ENCODE measurements at places on chromosomes 12 and 14. TPM values are rescaled to one million over a fixed set of nuclear protein-coding genes. Genes with fewer than 3 reads are reported as not detected.

Gene DPPA3
- polyA plus RNA-seq = not detected

Gene CIDEB
- polyA plus RNA-seq = 28.4 TPM

Gene ACSM4
- polyA plus RNA-seq = 0.07 TPM

Gene DHRS2
- polyA plus RNA-seq = 84.3 TPM

Gene WNT1
- not detected for polyA plus RNA-seq

Gene NAP1L1
- polyA plus RNA-seq = 860 TPM

Gene PTHLH
- polyA plus RNA-seq = 1.1 TPM

Gene DEPDC4
- polyA plus RNA-seq = 6.4 TPM

Gene MMP14
- 142 TPM for polyA plus RNA-seq

Gene CLBA1
- polyA plus RNA-seq = 30.3 TPM

Gene NUDT14
- polyA plus RNA-seq = 43.0 TPM

Gene SLCO1B3
- polyA plus RNA-seq = not detected

Gene CCDC175
- polyA plus RNA-seq = 0.91 TPM

Gene TTC6
- 0.18 TPM for polyA plus RNA-seq

Gene AQP2
- 0.76 TPM for polyA plus RNA-seq

Gene AP5M1
- 56.7 TPM for polyA plus RNA-seq

Gene CMA1
- polyA plus RNA-seq = 0.16 TPM

Gene SIX1
- polyA plus RNA-seq = 11.5 TPM

Gene OTX2
- polyA plus RNA-seq = not detected

Gene MYL2
- polyA plus RNA-seq = not detected

Gene ASIC1
- 21.4 TPM for polyA plus RNA-seq

Gene JKAMP
- polyA plus RNA-seq = 83.9 TPM

Gene GYS2
- polyA plus RNA-seq = 0.10 TPM

Gene LMNTD1
- polyA plus RNA-seq = not detected

Gene NPFF
- 1.0 TPM for polyA plus RNA-seq

Gene LRCOL1
- 0.16 TPM for polyA plus RNA-seq

Gene MGAT4C
- polyA plus RNA-seq = 3.6 TPM

Gene NID2
- 239 TPM for polyA plus RNA-seq

Gene C12orf54
- 0.47 TPM for polyA plus RNA-seq

Gene CMTM5
- polyA plus RNA-seq = 3.9 TPM

Gene LRRIQ1
- 57.9 TPM for polyA plus RNA-seq

Gene GLT1D1
- polyA plus RNA-seq = 1.6 TPM

Gene SPIC
- polyA plus RNA-seq = not detected

Gene INSM2
- polyA plus RNA-seq = 0.04 TPM

Gene BHLHE41
- polyA plus RNA-seq = 2.8 TPM

Gene RCOR1
- 37.5 TPM for polyA plus RNA-seq

Gene ACSS3
- polyA plus RNA-seq = 35.9 TPM

Gene KRT2
- not detected for polyA plus RNA-seq

Gene DDN
- polyA plus RNA-seq = 1.2 TPM

Gene ANO6
- 77.2 TPM for polyA plus RNA-seq

Gene GNS
- 152 TPM for polyA plus RNA-seq

Gene OR6C6
- not detected for polyA plus RNA-seq

Gene GPRC5D
- 1.1 TPM for polyA plus RNA-seq

Gene KRT6A
- polyA plus RNA-seq = not detected

Gene FAR2
- 43.7 TPM for polyA plus RNA-seq

Gene SNRNP35
- polyA plus RNA-seq = 38.2 TPM

Gene CACNA2D4
- polyA plus RNA-seq = 2.6 TPM

Gene RNASE3
- 0.85 TPM for polyA plus RNA-seq

Gene MEG3
- polyA plus RNA-seq = 132 TPM

Gene LRRK2
- 21.8 TPM for polyA plus RNA-seq

Gene SEL1L
- 69.4 TPM for polyA plus RNA-seq

Gene KRT75
- polyA plus RNA-seq = not detected

Gene SLC16A7
- 8.6 TPM for polyA plus RNA-seq

Gene RNU4-1
- polyA plus RNA-seq = not detected

Gene IFI27
- polyA plus RNA-seq = 4.9 TPM
